CD4-positive, alpha-beta T cell treated with Interleukin-4 for 1 hour (primary cell): ENCODE measurements at places on chromosomes 7 and 10.
A peak's percentile ranks its signal among the peaks of the same experiment; 100 is the strongest.

DNA sequence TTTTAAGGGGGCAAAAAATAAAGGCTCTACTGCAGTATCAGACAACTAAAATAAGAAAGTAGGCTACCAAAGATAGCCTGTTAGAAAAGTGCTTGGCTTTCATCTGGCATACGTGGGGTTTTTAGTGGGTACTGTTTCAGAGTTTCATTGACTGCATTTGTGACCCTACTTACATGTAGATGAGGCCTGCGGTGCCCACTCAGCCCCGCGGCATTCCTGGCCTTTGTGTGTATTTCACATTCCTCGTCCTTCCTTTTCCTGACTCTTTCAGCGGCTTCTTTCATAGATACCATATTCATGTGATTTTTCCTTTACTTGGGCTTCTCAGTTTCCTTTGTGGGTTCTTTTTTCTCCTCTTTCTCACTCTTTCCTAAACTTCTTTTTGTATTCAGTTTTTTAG lies 50.7 kb downstream of the UBE3C start:
- no peak for DNase-seq

DNA sequence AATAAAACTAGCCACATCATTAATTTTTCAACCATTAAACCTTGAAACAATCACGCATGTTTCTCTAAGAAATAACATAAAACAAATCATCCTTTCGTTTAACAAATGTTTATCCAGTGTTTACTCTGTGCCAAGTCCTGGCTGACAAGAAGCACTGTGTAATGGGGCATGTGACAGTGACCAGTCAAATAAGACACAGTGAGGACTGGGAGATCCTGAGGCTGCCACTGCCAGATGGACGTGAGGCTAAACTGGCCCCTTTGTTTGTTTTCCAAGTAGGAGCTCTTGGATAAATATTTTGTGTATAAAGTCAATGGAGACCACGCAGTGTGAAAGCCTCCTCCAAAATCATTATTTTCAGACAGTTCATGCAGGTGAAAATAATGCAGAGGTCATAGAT lies 626.2 kb downstream of the SUGCT start:
- DNase-seq: no peak

DNA sequence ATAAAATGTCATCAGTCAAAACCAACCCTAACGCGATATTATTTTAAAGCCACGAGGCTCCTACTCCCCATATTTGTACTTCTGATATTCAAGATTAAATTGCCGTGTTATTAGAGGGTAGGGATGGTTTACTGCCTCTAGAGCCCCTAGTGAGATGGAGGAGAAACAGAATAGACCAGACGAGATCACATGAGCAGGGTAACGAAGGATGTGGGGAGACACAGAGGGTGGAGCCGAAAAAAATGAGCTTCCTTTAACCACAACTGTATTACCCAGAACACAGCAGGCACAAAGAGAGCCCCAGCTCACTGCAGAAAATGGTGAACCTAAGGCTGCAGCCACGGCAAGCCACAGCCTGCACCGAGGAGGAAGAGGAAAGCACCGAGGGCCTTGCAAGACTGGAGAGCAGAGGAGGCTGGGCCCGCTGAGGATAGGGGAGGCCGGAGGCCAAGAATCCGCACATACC lies 14.3 kb downstream of the ZC3HAV1 start:
- DNase-seq: peak; percentile 93

DNA sequence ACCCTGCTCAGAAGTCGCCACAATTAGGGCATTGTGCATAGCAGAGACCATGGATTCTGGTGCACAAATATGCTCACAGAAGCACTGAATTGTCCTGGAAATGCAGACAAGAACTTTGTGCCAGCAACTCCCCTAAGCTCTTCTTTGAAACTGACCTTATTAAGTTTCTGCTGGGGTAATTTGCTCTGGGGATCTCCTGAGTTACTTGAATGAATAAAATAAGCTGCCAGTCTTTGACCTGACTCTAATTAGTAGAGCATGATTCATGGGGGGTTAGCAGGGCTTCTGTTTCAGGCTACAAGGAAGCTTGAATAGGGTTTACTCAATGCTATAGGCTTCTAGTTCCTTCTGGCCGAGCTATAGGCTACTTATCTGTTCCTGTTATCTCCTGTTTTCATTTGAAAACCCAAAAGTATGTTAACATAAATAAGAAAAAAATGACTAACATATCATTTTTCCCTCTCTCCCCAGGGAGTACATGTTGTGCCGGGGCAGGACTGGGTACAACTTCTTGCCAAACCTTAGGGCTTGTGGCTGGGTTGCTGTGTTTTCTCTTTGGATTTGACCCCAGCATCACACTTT lies 169.0 kb upstream of the TMEM229A start:
- no peak for DNase-seq

GRCh38 chr7:29040579-29040925 lies 82.4 kb upstream of the TRIL start:
- no peak for DNase-seq

DNA sequence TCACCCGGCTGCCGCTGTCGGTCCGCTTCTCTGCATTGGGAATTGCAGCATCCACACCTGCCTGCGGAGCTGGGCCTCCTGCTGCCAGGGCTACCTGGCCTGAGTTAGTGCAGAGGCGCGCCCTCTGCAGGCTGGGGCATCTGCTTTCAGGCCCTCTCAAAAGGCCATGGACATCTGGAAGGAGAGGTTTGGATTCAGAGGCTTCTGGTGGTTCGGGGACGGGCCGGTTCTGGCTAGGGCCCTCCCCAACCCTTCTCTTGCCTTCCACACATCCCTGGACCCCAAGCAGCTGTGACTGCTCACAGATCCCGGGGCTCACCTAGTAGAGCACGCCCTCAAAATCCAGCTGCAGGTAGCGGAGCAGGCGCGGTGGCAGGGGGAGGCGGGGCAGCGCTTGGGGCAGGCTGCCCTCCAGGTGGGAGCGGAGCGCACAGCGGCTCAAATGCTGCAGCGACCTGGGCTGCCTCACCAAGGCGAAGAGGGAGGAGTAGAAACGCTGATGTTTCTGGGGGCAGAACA lies 8.4 kb upstream of the GBX1 start:
- DNase-seq: no peak

DNA sequence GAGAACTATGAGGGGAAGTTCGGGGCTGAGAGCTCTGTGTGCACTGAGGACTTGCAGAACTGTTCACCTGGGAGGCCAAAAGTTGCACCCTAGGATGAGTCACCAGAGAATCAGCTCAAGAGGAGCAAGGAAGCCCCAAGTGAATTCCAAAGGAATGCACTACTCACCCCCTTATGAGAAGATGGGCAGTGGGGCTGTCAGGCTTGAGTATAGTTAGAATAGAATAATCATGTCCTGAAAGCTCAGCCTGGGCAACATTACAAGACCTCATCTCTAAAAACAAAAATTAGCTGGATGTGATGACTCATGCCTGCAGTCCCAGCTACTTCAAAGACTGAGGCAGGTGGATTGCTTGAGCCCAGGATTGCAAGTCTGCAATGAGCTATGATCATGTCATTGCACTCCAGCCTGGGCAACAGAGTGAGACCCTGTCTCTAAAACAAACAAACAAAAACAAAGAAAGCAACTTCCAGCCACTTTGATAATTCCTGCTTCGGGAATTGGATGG lies 30.0 kb downstream of the MAP3K8 start:
- no peak for DNase-seq

DNA sequence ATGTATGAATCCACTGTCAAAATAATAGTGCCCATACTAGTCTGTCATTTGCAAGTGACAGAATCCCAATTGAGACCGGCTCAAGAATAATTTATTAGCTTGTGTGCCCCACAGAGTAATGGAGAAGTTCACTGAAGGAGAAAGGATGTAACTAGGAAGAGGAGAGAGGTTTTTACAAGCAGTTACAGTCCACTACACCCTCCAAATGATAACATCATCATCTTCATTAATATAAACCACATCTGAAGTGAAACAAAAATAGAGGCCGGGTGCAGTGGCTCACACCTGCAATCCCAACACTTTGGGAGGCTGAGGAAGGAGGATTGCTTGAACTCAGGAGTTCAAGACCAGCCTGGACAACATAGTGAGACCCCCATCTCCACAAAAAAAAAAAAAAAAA lies 226.8 kb downstream of the SKIDA1 start:
- no peak for DNase-seq
